ENCODE measurements at places on chromosomes 12 and 14. TPM values are rescaled to one million over a fixed set of nuclear protein-coding genes. Genes with fewer than 3 reads are reported as not detected.
A peak's percentile ranks its signal among the peaks of the same experiment; 100 is the strongest.

DNA sequence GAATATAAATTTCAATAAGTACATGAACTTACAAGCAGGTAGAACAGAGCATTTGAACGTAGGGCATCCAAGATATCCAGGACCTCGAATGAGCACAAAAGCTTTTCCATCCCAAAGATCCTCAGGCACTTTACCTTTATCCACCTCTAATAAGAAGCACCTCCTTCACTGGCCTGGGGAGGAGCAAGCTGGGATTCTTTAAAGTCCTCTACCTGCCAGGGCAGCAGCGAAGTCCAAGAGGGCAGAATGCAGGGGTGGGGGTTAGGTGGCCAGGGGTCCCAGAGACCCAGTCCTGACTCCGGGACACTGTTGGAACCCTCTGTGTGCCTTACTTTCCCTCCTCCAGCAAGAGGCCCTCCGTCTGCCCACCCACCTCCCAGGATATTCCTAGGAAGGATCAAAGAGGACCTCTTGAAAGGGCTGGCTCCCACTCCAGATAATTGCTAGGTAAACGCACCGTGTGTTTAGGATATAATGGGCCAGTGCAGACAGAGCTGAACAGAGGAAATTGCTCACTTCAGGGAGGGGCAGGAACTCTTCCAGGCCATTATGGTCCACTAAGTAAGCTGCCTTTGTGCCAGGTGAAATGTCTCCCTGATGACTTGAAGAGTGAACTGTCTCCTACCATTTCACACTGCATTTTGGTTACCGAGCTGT is 68.1 kb downstream of the TTC9 start:
- no peak for DNase-seq

DNA sequence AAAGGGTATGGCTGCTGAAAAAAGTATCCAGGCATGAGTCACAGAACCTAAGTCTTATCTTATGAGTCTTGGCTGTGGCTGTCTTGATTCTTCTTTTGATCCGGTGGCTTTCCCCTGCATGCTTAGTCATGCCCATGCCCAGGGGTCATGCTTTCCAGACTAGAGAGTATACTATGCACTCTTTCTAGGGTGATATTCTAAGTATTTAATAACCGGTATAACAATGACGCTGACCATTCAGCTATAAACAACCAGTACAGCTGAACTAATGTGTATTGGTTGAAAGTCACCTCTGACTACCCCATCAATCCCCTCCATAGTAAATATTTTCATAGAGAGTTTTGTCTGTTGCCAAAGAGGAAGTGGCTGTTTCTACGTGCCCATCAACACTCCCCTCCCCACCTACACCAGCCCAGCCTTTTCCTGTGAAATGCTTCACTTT is 34.7 kb upstream of the NRXN3 start:
- no peak for DNase-seq

- peak; percentile 13 for DNase-seq
These were observed 253.7 kb downstream of the DUSP6 start for GRCh38 chr12:89098441-89099112.

DNA sequence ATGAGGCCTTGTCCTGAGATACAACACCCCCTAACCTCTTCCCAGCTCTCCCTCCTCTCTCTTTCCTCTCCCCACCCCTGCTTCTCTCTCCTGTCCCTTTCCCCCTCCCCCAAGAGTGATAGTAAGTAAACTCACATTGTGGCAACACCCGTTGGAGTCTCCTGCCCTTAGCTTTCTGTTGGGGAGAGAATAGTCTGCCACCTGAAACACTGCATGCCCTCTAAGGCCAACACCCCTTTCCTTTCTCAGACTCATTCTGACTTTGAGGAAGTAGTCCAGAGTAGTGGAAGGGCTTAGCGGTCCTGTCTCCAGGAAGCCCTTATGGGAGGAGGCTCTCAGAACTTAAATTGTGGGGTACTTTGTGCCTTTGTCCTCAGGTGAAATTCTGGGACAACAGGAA is 95.2 kb downstream of the PRKCH start:
- DNase-seq: no peak

- no peak for DNase-seq
These were observed 33.8 kb downstream of the CACNA2D4 start for GRCh38 chr12:1884651-1885050.

RNASE7 gene
- total RNA-seq: not detected

TXNDC16 gene
- 2.5 TPM for total RNA-seq

GRCh38 chr14:49962621-49963020 is 69.7 kb downstream of the ARF6 start:
- DNase-seq: peak; percentile 57

DNA sequence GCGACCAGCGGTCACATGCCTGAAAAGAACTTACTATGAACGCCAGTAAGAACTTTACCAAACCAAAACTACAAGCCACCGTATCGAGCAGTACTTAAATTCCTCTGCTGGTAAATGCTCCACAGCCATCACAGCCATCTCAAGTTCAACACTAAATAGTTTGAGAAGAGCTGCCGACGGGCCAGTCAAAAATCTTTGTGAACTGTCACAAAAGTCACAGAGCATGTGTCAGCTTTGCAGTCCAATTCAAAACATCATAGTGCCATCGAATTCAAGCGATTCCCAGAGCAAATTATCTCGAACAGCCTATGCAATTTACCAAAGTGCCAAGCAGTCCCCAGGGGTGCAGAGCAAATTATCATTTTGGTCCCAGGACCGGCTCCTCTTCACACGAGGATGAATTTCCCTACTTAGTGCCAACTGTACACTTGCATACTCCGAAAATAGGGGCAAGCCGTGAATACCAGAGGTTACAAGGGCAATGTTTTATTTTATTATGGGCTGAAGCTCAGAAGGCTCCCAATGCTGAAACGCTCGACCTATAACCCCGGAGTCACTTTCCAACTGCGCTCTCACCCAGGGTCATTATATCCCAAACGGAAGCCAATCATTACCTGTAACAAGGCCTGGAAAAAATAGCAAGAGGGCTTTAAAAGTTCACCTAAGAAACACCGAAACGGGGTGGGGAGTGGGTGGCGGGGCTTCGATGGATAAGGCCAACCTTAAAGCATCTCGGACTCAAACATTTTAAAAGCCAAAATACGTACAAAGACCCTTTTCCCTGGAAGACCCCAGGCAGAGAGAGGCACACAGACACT is 1.1 kb downstream of the LRP6 start:
- DNase-seq: peak; percentile 54

LBHD2 gene
- not detected for total RNA-seq

SLC2A14 gene
- total RNA-seq: not detected

- DNase-seq: peak; percentile 96
These were observed 10.8 kb upstream of the TCTN2 start for GRCh38 chr12:123659996-123660727.

DNA sequence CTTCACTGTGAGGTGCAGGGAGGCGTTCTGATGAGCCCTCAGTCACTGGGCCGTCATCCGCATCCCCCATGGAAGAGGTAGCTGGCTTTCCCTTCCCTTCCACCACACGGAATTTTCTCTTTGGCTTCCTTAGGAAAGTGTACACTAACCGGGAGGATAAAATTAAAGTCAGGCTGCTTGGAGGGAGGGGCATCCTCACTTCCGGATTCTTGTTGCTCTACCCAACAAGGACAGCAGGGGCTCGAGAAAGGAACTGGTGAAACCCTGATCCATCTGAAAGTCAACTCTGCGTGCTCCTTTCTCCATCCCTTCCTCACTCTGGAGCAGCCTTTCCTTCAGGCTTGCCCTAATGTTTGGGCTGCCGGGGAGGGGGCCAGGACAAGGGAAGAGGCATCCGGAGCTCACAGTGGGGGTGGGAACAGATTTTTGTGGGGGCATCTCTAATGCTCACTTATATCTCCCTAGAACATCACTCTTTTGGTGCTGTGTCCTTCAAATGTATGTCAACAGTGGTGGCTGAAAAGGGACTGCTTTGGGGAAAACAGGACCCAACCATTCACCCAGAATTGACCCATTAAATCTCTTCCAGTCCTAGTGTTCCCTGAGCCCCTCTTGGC is 101.4 kb upstream of the FKBP4 start:
- no peak for DNase-seq

Measured in GM23248 (cell line).